ENCODE measurements at places on chromosomes 16 and 17.

GRCh38 chr17:6245301-6246177 lies 175.4 kb downstream of the WSCD1 start:
- no peak for DNase-seq

DNA sequence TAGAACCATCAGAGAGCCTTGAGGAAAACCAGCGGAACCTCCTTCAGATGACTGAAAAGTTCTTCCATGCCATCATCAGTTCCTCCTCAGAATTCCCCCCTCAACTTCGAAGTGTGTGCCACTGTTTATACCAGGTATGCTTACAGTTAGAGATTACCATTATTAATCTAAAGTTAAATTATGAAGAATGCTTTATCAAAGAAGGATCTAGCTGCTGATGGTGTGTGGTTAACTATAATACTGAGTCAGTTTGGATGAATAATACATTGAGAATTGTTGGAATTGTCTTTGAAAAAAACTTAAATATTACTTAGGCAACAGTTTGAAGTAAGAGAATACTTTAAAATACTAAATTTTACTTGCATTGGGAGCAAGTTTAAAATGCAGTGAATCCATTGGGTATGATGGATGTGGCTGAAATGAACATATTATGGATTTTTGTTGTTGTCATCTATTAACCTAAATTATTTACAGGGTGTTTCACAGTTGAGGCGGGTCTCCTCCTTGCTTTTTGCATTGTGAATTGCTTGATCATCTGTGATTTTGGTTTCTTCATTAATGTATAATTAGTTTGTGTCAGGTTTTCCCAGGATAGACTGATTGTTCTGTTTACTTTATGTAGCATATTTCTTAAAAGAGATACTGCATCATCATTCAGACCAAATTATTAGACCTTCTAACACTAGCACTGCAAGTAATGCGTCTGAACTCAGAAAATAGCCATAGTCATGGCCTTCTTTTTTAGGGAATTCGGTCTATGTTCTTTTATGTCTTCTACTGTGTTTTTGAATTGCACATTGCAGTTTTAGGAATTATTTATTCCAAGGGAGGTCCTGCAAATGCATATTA lies 47.8 kb downstream of the OMG start:
- no peak for DNase-seq

GRCh38 chr16:84084570-84085270 lies 32.0 kb downstream of the MBTPS1 start:
- DNase-seq: peak; percentile 34

GRCh38 chr17:75020331-75021110 lies 8.1 kb downstream of the MRPL58 start:
- no peak for DNase-seq

DNA sequence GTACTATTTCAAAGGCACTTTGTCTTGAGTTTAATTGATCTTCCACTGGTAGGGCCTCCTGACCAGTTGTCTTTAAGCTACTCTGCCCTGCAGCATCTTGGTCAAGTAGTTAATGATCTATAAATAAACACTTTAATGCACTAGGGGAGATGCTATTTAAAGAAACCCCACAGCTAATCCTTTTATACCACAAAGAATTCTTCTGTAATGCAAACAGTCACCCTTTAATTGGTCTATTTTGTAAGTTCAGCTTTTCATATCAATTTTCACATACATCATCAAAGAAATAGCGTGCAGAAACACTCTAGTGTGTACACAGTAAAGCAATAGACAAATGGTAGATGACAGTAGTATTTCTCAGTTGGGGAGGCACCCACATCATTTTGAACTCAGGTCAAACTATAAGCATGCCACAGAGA lies 70.3 kb downstream of the PMP22 start:
- no peak for DNase-seq

GRCh38 chr17:44844390-44844830 lies 3.3 kb upstream of the HIGD1B start:
- no peak for DNase-seq

- no peak for DNase-seq
Observed at GRCh38 chr17:12231355-12231682, 210.6 kb downstream of the MAP2K4 start.

GRCh38 chr16:81711657-81712319 lies 67.3 kb upstream of the PLCG2 start:
- DNase-seq: peak; percentile 93

DNA sequence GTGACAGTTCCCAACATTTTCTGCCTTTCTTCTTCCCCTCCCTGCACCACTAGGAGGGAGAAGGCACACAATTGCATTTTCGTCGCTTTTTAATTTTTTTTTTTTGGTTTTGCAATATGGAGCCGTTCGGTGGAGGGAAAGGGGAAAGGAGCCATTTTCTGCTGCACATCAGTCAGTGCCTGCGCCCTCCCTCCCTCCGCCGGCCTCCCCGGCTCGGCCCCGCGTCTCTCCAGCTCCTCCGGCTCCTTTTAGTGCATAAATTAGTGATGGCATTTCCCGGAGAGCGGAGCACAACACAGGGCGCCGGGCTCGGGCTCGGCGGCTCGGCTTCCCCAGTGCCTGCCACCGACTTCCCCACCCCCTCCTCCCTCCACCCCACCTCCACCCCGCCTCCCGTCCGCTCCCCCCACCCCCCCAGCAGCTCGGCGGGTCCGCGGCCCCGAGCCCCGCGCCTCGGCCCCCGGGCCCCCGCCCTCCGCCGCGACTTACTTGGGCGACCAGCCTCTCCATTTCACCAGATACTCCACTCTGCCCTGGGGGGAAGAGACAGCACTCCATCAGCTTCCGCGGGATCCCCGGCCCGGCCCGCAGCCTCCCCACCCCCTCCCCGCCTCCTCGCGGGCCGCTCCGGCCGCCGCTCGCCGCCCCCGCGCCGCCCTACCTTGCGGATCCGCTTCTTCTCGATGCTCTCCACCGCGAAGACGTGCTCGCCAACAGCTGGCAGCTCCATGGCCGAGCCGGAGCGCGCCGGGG lies 542 bp downstream of the CBX4 start:
- no peak for DNase-seq

DNA sequence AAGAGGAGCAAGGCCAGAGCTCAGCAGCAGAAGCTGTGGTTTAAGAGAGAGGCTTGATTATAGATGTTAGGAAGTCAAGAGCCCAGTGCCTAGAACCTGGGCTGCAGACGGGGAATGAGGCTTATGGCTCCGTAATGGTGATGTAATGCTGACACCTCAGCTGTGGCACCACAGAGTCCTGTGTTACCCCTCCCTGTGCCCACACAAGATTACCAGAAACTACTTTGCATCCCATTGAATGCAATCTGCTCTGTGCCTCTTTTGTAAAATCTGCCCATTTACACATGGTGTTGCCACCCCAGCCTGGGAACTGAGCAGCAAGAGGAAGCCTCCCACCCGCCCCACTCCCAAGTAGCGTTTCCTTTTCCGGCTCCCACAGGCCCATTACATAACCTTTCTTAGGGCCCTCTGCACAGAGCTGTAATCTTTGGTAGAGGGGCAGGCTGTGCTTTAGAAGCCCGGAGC lies 57.0 kb downstream of the PITPNC1 start:
- peak; percentile 33 for DNase-seq

GRCh38 chr17:82794781-82795482 lies 43.1 kb downstream of the TBCD start:
- DNase-seq: no peak

GRCh38 chr16:30472328-30472942 lies at the start of gene ITGAL:
TSS of gene ITGAL (plus strand) at chr16:30472742. CDS start at chr16:30472838, 96 bp downstream.
- DNase-seq: no peak

- no peak for DNase-seq
Observed at GRCh38 chr16:62853887-62854286, 817.6 kb upstream of the CDH8 start.

GRCh38 chr17:30376621-30377452 lies 1.9 kb upstream of the CPD start:
- no peak for DNase-seq

GRCh38 chr16:49049644-49050043 lies 232.0 kb downstream of the CBLN1 start:
- no peak for DNase-seq

GRCh38 chr16:143047-143446 lies 4.6 kb upstream of the NPRL3 start:
- DNase-seq: no peak

- DNase-seq: no peak
Observed at GRCh38 chr17:18280766-18281371, 20.4 kb downstream of the MIEF2 start.

DNA sequence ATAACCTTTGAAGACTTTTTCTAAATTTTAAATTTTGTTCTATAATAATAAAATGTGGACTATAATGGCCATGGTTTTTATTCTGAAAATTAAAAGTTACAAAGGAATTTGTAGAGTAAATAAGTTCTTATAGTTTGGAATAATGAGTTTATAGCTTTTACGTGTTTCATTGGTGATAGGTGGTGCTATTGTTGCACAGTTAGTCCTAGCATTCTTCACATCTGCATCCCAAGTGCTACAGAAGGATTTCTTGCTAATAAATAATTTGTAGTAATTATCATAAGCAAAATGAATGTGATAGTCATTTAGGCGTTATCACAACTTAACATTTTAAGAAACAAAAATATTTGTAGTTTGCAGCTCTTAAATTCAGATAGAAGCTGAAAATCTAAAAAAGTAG lies 67.9 kb downstream of the BCAS3 start:
- no peak for DNase-seq

- no peak for DNase-seq
Observed at GRCh38 chr17:56665864-56666263, 72.4 kb downstream of the NOG start.

- no peak for DNase-seq
Observed at GRCh38 chr16:54425681-54426552, 139.3 kb upstream of the IRX3 start.

- no peak for DNase-seq
Observed at GRCh38 chr16:4531811-4532210, 6.8 kb downstream of the CDIP1 start.

GRCh38 chr16:80932708-80933095 lies 74.0 kb downstream of the CMC2 start:
- peak; percentile 98 for DNase-seq

GRCh38 chr17:58007781-58008706 lies 998 bp upstream of the SRSF1 start:
- no peak for DNase-seq

DNA sequence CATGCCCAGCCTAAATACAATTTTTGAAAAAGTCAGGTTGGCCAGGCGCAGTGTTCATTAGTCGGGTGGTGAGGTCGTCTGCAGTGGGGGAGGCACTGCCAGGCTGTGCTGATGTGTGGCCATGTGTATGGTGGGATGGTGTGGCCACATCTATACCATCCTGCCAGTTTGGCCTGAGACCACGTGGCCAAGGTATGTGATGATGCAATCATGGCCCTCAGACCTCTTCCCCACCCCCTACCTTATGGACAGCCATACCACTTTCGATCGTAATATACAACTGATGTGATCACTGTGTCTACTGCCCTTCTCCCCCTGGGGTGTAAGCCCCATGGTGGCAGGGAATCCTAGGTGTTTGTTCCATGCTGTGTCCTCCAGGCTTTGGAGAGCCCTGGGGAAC lies 23.7 kb downstream of the SBK1 start:
- DNase-seq: no peak

DNA sequence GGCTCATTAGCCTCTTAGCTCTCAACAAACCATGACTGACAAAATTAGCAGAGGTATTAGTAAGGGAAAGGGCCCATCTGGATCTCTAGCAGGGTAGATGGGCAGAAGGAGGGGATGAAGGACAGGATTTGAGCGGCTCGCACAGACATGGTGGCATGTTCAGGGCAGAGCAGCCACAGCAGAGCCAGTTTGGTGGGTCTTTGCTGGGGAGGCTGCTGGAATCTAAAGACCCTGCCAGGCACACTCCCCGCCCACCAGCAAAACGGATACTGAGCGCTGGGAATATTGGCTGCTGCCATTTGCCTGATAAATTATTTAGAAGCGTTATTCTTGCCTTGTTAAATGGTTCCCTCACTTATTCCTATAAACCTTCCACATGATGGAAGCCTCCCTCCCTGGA lies 20.7 kb upstream of the NAT9 start:
- no peak for DNase-seq

Measured in kidney capillary endothelial cell (primary cell).